ENCODE measurements at places on chromosomes 1 and 21.

DNA sequence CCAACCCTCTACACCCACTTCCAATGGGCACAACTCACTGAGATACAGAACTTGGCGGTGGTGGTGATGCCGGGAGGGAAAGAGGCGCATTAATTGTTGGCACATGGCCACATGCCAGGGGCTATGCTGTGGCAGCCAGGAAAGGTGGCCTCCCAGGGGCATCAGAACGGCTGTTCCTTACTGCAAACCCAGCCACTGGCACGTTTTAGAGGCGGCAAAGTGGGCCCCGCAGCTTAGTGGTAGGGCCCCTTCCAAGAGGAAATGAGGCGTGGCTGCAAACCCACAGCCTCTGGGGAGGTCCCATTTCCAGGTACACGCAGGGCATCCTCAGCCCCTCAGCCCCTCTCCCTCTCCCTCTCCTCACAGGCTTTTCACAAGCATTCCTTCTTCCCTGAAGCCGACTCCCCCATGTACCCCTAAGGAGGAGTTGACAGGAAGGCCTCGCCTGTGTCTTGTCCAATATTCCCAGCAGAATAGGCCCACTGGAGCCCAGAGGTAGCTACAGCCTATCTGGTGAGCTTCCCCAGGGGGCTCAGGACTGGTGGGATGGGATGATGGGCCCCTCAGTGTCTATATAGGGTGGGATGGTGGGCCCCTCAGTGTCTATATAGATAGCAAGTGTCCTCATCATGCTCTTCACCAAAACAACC, 166.2 kb downstream of the CLIC6 start:
- DNase-seq: no peak

DNA sequence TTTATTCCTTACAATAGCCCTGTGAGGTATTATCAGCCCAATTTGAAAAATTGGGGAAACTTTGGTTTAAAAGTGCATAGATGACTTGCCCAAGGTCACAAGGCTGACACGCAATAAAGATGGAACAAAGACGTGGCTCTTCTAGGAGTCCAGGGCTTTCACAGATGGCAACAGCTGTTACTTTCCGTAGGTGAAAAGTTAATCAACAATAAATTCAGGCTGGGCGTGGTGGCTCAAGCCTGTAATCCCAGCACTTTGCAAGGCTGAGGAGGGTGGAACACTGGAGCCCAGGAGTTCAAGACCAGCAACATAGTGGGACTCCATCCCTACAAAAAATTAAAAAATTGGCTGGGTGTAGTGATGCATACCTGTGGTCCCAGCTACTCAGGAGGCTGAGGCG, 87.8 kb upstream of the ATF3 start:
- no peak for DNase-seq

DNA sequence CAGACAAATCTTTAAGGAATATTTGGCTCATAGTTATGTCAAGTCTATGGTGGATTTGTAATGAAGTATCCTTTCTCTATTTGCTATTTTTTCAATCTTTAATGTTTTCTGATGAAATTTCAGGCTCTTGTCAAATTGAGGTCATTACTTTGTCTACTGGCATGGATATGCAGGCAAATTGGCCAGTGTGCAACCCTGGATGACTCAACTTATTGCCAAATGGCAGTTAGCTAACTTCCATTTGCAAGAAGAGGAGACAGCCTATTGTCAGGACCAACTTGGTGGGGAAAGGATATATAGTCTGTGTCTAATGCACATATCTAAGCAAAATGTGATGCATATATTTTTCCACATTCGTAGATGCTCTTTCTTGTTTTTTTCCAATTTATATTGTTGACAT, 530.5 kb downstream of the PTBP2 start:
- DNase-seq: no peak

DNA sequence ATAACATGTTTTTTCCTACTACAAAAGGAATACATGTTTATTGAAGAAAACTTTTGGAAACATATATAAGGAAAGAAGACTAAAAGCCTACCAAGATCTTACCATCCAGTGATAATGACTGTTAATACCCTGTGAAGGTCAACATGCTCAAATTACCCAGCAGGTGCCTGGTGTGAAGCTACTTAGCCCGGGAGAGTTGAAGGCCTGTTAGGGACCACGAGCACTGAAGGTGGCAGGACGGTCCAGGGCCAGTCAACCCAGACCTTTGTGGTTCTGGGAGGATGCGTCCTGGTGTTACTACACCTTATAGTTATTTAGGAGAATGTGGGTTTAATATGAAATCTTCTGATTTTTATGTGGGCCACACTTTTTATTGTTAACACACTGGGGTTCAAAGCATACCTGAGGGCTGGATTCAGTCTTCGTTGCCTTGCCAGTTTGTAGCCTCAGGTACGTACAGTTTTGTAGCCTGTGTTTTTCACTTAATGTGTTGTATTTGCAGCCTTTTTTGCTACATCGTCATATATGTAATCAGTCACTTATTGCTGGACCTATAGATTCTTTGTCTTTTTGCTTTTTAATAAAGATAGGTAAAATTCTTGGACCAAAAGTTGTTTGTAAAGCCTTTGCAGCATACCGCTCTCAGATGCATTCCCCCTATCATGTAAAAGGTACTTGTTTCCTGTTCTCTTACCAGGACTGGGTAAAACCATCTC, 9.8 kb downstream of the ITSN1 start:
- DNase-seq: no peak

GRCh38 chr1:228778026-228778425, 42.7 kb downstream of the RHOU start:
- no peak for DNase-seq

GRCh38 chr1:177935638-177936415, 34.0 kb downstream of the SEC16B start:
- no peak for DNase-seq

DNA sequence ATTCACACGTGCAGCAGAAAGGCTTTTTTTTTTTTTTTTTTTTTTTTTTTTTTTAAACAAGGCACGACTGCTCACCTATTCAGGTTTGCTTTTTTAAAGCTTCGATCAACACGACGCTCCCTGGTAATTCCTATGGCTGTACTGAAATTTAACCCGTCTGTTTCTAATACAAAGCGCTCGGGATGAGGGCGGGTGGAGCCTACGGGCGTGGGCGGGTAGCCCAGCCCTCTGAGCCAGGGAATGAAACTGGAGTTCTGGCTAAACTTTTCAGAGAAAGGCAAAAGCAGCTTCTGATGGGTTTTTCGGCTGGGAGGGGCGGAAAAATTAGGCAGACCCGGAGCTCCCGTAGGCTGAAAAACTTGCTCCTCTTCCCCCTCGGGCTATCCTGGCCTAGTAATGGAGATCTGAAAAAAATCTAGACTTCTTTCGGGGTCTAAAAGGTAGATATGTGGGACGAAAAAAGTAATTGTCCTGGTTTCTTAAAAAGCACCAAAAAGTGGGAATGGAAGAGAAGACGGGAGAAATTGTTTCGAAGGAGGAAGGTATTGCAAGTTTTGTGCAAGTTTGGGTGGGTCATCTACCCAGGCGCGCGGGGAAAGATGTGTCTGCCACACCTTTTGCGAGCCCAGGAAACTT, 7.4 kb downstream of the NR5A2 start:
- no peak for DNase-seq

- no peak for DNase-seq
Measured at GRCh38 chr1:210621712-210622111, 293.0 kb downstream of the HHAT start.

GRCh38 chr1:55214212-55214933, 791 bp downstream of the USP24 start:
- peak; percentile 44 for DNase-seq

DNA sequence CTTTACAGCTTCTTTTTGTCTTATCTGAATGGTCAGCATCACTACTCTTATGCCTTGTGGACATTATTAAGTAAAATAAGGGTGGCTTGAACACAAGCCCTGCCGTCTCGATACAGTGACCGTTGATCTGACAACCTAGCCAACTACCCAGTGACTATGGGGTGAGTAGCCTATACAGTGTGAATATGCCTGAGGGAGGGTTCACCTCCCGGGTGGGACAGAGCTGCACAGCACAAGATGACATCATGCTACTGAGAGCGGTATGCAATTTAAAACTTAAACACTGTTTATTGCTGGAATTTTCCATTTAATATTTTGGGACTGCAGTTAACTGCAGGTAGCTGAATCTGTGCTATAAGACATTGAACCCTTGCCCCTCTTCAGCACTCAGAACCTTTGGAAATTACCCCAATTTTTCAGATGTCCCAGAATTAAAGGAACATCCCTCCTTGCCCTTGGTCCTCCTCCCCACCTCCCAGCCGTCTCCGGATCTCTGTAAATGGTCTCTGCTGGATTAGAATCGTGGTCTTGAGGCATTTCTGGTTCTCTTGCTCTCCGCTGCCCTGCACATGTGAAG, 618.5 kb downstream of the PTPRU start:
- DNase-seq: no peak

- no peak for DNase-seq
Measured at GRCh38 chr21:37558676-37559211, 192.2 kb downstream of the DYRK1A start.

DNA sequence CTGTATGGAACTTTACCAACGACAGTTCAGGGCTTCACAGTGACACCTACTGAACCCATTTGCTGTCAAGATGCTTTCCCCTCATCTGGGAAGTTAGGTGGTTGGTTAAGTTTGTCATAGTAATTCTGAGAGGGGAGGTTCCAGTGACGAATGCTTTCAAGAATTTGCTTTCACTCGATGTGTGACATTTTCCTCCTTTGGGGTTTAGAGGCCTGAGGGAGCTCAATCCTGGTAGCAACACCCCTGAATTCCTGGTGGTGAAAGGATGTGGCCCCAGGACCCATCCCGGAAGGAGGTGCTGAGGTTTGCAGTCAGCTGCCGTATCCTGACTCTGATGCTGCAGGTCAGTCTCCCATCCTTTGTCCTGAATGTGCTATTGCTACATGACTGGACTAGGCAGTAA, 2.8 kb downstream of the PIGV start:
- no peak for DNase-seq

- DNase-seq: no peak
Measured at GRCh38 chr1:197356723-197357533, 88.9 kb downstream of the CRB1 start.

DNA sequence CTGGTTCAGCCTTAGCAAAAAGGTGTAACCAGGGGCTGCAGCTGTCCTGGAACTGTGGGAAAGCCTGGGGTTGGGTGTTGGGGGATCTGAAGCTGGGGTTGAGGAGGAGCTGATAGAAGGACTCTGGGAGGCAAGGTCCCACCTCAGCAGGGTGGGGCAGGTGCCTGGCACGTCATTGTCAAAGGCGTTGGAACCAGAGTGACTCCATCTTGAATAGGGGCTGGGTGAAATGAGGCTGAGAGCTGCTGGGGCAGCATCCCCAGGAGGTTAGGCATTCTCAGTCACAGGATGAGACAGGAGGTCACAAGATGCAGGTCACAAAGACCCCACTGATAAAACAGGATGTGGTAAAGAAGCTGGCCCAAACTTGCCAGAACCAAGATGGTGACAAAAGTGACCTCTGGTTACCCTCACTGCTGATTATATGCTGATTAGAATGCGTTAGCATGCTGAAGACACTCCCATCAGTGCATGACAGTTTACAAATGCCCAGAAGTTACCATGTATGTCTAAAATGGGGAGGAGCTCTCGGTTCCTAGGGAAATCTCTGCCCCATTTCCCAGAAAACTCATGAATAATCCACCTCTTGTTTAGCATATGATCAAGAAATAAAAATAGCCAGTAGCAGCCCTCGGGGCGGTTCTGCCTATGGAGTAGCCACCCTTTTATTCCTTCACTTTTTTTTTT, 85.4 kb downstream of the IER5 start:
- DNase-seq: no peak

GRCh38 chr1:8439015-8439702, 121.2 kb downstream of the SLC45A1 start:
- DNase-seq: no peak

GRCh38 chr21:42653231-42654061, at the start of gene PDE9A:
PDE9A (plus strand) TSS chr21:42653621; CDS start chr21:42653815, 194 bp downstream.
- peak; percentile 42 for DNase-seq

DNA sequence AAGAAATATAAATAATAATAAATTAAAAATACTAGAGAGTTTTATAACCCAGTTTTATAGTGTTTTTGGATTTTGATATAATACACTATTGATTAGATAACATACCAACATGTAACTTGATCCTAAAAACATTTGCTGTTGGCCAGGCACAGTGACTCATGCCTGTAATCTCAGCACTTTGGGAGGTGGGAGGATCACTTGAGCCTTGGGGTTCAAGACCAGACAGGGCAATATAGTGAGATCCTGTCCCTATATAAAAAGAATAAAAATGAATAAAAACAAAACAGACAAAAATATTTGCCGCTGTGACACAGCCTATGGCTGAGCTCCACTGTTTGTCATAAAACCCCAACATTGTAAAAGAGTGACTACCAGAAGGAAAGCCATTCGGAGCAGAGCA, 26.1 kb downstream of the VPS13D start:
- no peak for DNase-seq

DNA sequence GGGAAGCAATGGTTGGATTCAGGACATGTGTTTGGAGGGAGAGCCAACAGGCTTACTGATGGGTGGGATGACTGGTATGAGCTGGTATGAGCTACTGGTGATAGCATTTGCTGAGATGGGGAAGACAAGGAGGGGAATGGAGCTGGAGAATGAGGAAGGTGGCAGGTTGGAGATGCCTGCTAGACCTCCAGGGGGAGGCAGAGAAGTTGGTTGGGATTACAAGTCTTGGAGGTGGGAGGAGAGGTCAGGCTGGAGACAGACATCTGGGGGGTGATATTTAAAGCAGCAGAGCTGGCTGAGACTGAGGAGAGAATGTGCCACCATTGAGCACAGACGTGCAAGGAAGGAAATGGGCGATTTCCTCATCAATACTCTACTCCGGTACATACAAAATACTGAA, 31.8 kb upstream of the ENO1 start:
- DNase-seq: no peak

DNA sequence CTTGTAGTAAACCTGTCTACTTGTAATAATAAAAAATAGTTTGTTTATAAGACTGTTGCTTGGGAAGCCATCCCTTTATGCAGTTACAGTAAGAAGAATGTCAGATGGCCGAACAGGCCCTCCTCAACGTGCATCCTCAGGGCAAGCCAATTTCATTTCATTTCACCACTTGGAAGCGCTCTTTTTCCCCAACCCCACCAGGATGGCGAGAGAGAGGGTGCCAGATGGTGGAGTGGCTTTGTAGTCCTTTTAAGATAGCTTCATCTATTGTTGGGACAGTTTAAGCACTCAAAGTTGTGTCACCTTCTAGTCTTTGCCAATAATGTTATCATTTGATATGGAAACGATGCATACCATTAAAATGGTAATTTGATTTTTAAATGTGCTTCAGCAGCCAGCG, 356.3 kb upstream of the CAMK1G start:
- DNase-seq: no peak

DNA sequence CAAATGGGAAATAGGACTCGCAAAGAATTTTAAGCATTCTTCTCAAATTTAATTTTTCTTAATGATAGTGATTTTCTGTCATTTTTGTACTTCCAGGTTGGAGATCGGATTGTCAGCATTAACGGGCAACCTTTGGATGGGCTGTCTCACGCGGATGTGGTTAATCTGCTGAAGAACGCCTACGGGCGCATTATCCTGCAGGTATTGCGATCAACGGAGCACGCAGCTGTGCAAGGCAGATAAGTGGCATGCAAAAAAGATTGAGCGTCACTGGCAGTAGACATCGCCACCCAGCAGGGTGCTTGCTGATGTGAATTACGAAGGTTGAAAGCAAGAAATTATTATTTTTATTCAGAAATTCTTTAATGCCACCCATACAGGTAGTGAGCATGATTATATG, 65.9 kb upstream of the L1TD1 start:
- no peak for DNase-seq

Data from stimulated activated CD4-positive, alpha-beta T cell treated with anti-CD3 and anti-CD28 coated beads, Interleukin-1b, Interleukin-23, amount 100 ng/mL, for 4 hours (primary cell).